ENCODE measurements at places on chromosomes 3 and 15.

DNA sequence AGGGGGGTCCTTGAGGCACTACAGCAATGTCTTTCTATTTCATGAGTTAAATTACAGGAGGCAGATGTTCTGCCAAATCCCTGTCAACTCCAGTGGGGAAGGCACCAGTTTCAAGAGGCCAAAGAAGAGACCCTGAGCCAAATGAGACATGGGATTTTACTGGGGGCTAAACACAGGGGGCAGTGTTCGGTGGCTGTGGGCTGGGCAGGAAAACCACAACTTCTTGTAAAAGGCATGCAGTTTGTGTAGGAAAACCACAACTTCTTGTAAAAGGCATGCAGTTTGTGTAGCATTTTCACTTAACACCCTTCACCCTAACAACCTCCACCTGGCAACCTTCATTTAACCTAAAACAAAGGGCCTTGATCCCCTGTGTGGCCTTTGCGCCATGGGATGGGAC is 61.0 kb downstream of the POLR2M start:
- DNase-seq: no peak

DNA sequence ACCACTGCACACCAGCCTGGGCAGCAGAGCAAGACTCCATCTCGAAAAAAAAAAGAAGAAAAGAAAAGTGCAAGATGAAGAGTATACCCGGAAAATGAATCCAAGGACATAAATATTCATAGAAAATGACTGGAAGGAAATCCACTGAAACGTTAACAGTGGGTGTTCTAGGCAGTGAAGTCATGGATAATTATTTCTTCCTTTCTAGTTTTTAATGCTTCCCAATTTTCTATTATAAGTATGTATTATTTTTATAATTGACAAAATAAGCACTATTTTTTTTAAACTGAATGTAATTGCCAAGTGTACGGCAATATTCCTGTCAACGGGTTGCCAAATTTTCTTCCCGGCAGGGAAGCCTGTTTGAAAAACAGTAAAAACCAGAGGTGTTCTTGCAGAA is 37.4 kb upstream of the MGLL start:
- DNase-seq: no peak

DNA sequence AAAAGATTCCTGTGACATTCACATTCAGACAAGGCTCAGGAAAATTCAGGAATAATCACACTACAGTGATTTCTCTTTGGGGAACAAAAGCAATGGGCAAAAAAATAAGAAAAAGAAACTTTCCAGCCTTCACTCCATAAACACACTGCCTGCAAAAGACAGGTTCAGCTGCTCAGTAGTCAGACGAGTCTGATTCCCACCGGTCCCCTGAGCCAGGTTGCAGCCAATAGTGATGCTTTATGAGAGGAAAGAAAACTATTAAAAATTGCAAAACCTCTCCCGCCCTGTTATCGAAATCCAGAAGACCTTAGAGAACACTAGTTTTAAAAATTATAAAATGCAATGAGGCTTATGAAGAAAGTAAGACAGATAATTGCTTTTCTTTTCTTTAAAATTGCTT is 8.5 kb downstream of the PLCH1 start:
- DNase-seq: no peak

GRCh38 chr3:124459678-124460077 is 270.6 kb upstream of the UMPS start:
- no peak for DNase-seq

- no peak for DNase-seq
These were observed 411.4 kb upstream of the TPRG1 start for GRCh38 chr3:188760408-188760807.

DNA sequence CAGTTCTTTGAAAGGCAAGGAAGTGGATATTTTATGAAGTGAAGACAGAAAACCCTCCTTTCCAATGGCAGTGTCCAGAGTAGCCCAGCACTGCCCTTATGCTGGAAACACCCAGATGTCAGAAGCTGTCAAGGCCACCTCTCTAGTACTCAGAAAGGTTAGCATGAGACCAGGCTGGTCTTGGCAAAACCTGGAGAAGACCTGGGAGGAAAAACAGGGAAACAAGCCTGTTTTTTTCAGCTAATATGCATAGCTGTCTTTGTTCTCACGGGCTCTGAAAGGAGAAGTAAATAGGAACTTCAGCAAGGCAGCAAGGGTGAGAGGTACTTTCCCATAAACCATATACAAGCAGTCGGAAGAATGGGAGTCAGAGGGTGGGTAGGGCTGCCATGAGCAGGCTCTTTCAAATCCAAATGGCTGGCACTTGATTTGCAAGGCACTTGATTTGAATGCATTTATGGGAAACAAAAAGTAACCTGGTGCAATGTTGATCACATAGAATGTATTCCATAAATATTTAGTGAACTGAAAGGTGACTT is 55.8 kb downstream of the HEG1 start:
- DNase-seq: no peak

DNA sequence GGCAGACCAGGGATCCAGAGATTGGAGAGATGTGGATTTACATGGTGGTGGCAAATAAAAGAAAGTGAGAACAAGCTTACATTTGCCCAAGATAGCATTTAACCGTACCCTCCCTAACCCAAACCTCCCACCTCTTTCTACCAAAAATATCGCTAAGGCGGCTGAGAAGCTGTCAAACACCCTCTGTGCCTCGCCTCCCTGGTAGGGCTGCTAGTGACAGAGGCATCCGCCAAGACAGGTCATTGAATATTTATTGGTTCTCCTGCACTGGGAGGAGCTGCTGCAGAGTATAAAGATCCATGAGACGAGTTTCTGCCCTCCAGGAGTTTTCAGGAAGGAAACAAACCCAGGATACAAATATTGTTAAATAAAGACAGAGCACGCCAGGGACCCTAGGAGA is 107.3 kb upstream of the TMC3 start:
- DNase-seq: no peak

GRCh38 chr15:69808756-69809155 is 289.0 kb downstream of the TLE3 start:
- no peak for DNase-seq

GRCh38 chr15:93071469-93071936 is 17.5 kb downstream of the RGMA start:
- no peak for DNase-seq

DNA sequence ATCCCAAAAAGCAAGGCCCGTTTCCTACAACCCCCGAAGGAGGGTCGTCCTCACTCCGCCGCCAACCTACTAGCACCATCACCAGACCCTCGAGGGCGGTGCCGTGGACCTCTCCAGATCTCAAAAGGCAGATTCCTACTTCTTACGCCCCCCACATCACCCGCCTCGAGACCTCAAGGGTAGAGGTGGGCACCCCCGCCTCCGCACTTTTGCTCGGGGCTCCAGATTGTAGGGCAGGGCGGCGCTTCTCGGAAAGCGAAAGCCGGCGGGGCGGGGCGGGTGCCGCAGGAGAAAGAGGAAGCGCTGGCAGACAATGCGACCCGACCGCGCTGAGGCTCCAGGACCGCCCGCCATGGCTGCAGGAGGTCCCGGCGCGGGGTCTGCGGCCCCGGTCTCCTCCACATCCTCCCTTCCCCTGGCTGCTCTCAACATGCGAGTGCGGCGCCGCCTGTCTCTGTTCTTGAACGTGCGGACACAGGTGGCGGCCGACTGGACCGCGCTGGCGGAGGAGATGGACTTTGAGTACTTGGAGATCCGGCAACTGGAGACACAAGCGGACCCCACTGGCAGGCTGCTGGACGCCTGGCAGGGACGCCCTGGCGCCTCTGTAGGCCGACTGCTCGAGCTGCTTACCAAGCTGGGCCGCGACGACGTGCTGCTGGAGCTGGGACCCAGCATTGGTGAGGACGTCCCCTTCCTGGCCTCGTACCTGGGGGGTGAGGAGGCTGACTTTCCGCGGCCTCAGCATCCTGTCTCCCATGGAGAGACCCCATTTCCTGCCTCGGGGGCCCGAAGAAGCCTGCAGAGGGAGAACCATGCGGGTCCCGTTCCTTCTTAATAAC is at the start of gene MYD88:
MYD88 (plus strand) TSS at position 313 of the 842 bp plus-strand sequence; CDS start at position 353, 40 bp downstream.
- DNase-seq: peak; percentile 99

DNA sequence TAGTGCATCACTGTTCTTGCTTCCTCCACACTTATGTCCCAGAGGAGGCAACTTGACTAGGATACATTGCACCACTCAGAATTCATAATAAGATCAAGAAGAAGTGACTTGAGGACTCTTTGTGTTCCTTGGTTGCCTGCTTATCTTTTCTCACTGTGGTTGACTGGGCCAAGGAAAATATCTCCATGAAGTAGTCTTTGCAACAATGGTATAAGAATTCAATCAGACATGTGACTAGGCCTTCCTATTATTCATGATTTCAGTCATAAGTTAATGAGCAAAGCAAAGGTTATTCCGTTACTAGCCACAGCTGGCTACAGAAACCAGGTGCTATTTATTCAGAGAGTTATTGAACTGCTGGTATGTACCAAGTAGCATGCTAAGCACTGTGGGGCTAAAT is 359.3 kb downstream of the RORA start:
- no peak for DNase-seq

- no peak for DNase-seq
These were observed 143.4 kb upstream of the KBTBD8 start for GRCh38 chr3:66854601-66855151.

DNA sequence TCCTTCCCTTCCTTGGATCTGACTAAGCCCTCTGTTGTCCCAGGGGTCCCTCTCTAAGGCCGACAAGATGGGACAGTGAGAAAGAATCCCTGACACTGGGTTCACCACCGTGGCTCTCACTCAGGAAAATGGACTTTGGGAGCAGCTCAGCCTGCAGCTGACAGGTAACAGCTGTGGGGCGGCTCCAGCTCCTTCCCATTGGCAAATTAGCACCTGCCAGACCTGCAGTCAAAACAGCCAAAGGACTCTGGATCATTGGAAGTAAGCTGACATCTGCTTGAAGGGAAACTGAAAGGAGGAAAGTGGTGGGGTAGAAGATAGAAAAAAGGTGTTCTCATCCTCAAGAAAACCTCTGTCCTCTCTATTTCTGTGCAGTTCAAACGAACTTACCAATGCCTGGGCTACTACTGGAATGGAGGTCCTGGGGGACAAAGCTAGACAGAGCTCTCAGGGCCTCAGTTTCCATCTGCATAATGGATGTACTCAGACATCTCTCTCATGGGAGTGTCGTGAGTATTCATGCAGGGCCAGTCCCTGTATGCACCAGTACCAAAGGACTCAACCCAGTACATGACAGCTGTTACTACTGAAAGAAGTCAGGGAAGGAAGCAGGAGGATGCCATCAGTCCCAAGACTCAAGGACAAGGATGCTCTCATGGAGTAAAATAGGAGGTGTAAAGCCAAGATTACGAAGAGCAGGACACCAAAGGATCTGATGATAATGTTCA is 53.6 kb upstream of the DCLK3 start:
- no peak for DNase-seq

- DNase-seq: no peak
These were observed 61.4 kb upstream of the ZBTB38 start for GRCh38 chr3:141306922-141307321.

DNA sequence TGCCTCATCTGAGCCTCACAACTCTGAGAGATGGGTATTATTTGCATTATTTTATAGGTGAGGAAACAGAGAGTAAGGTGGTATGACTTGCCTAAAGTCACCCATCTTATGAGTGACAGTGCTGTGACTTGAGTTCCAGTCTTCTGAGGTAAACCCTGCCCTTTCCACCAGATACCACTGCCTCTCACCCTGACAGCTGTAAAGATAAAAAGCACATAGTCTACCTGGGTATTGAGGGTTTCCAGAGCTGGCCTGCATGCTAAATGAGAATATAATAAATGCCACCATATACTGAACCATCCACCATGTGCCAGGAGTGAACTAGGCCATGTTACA is 25.6 kb downstream of the RASGRP1 start:
- DNase-seq: no peak

DNA sequence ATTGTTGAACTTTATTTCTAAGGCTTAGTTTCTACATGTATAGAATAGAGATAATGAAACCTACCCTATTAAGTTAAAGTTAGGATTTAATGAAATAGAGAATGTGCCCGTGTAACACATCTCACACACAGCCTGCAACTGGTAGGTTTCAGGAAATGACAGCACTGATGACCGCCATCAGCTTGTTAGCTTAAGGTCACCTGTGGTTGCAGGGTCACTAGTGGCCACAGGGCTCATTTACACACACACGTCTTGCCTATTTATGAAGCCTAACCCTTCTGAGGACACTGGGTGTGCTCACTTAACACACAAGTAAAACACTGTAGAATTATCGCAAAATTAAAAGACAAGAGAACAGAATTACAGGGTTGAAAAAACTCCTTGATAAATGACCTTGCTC is 20.1 kb downstream of the CHRM5 start:
- no peak for DNase-seq

DNA sequence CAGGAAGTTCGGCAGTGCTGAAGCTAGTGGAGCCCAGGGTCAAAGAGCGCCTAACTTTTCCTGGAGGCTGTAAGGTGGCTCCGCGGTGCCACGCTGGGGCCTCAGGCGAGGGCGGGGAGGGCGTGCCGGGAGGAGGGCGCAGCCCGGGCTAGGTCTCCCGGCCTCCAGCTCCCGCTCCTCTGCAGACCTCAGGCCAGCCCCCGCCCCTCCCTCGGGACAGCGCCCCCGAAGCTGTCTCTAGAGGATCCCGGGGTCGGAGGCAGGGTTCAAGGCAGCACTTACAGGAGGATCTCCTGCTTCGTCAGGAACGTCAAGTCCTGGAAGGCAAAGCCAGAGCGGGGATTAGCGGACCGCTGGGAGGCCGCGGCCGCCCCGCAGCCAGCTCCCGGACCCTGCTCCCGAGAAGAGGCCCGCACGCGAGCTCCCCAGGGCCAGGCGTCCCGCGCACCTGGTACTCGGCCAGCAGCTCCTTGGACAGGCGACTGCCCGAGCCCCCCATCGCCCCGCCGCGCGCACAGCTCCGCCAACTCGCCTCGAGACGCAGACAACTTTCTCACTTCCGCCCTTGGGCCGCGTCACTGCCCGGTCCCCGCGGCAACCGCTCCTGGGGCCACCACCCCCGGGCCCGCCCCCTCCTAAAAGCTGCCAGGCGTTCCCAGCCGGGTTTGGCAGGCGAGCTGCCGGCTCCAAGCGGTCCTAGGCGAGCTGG is at the start of gene CIB1:
CIB1 (minus strand) TSS at position 555 of the 709 bp plus-strand sequence; CDS start at position 499, 56 bp downstream.
- DNase-seq: peak; percentile 100

DNA sequence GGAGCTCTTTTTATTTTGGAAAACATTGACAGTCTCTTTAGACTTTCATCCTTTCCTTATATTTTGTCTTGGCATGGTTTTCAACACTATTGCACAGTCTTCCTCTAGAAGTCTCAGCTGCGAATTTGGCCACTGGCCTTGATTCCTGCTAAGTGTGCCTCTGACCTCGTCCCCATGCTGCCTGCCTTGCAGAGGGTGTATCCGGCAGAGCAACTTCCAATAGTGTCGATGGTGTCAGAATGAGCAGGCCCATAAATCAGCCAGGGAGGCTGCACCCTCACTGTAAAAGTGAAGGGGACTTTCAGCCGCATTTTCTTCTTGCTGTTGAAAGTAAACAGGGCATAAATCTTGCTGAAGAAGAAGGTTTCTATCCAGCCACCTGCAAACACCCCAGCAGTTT is 336.7 kb upstream of the TRIM42 start:
- DNase-seq: no peak

DNA sequence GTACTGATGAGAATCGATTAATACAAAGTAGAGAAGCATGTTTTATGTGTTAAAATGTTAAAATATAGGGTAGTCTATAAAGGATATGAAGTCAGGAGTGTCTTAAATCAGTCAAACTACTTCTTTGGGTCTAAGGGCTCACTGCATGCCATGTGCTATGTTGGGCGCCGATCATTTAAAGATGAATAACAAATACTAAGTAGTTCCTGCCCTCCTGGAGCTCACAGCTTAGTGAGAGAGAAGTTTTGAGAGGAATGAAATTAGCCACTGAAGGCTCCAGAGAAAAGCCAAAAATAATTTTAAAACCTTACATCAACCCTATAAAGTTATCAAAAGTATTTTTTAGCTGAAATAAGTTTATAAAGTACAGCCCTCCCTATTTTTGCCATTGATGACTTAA is 44.5 kb downstream of the BLM start:
- no peak for DNase-seq

GRCh38 chr3:144085964-144086363 is 114.3 kb downstream of the DIPK2A start:
- no peak for DNase-seq

Data from spleen (tissue), 13 donors.